ENCODE measurements at places on chromosomes 13 and 19.
A peak's percentile ranks its signal among the peaks of the same experiment; 100 is the strongest.

DNA sequence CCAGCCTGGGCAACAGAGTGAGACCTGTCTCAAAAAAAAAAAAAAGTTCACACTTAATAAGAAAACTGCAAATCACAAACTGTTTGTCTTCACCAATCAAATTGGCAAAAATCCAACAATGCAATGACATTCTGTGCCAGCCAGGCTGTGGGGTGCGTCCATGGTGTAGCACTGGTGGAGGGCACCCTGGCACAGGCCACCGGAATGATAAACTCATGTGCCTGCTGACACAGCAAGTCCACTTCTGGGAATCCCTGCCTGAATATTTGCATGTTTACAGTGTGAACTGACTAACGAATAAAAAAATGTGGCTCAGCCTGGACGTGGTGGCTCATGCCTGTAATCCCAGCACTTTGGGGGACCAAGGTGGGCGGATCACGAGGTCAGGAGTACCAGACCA lies 1.6 kb upstream of the LRRC25 start:
- DNase-seq: no peak

DNA sequence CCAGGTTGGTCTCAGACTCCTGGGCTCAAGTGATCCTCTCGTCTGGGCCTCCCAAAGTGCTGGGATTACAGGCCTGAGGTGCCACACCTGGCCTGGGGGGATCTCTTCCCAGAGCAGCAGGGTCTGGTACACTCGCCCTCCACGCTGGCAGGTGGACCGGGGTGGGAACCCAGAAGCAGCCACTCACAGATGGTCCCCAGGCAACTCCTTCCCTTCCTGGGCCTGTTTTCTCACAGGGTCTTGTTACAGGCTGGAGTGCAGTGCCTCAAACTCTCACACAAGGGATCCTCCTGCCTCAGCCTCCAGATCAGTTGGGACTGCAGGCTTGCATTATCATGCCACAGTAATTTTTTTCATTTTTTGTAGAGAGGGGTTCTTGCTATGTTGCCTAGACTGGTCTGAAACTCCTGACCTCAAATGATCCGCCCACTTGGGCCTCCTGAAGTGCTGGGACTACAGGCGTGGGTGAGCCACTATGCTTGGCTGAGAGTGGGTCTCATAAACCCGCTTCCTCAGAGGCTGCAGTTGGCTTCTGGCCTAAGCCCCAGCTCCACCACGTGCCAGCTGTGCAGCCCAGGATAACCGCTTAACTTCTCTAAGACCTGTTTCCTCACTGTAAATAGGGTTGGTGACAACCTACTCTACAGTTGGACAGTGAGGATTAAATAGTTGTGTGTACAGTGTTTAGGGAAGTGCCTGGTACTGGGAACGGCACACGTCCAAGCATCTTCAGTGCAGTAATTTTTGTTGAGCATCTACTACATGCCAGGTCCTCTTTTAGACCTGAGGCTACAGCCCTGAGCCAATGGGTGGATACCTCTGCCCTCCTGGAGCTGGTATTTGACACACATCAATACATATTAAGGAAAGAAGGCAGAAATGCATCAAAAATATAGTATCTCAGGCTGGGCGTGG lies 871 bp upstream of the CCER2 start:
- DNase-seq: no peak

- DNase-seq: no peak
Measured at GRCh38 chr13:99894105-99894839, 77.3 kb downstream of the ZIC5 start.

DNA sequence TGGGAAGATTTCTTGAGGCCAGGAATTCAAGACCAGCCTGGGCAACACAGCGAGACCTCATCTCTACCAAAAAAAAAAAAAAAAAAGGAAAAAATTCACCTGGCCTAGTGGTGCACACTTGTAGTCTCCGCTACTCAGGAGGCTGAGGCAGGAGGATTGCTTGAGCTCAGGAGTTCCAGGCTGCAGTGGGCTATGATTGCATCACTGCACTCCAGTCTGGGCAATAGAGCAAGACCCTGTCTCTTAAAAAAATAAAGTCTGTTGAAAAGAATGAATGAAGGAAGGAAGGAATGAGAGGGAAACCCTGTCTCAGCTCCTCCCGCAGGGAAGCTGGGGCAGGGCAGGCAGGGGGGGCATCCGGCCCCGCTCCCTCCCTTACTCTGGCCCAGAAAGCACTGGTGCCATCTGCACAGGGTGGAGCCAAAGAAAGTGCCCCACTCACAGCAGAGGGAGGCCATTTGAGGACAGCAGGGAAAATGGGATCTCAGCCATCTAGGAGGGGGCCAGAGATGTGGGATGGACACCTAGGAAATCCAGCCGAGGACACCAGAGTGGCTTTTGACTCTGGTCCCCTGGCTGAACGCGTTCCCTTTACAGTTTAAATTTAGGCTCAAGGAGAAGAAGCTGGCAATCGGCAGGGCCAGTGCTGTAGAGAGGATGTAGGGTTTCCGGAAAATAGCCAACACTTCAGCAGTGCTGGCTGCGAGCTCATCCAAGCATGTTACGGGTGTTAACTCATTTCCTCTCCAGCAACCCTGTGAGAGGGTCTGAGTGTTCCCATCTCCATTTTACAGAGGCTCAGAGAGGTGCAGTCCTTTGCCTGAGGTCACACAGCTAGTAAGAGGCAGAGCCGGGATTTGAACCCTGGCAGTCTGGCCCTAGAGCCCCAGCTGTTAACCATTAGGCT lies 3.6 kb upstream of the HPN start:
- DNase-seq: no peak

- DNase-seq: peak; percentile 29
Measured at GRCh38 chr19:23554548-23554947, 132.5 kb downstream of the ZNF675 start.

GRCh38 chr19:55484593-55485438 lies at the start of gene NAT14:
Gene NAT14 (plus strand): TSS chr19:55485188. CDS start chr19:55485709, 521 bp downstream.
- DNase-seq: peak; percentile 19

DNA sequence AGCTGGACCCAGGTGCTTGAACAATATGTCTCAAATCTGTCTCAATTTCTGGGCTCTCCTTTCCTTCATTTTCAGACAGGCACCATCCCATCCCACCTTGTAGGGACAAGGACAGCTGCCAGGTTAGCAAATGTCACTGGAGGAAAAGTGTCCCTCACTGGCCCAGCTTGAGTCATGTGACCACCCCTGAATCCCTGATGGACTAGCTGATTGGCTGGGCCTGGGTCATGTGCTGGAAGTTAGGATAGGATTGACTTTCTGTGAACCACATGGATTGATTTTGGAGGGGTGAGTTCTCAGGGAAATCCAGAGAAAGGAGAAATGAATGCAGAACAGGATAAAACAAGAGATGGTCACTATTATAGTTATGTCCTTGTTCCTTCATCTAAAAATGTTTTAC lies 28.2 kb upstream of the FXYD3 start:
- DNase-seq: no peak

DNA sequence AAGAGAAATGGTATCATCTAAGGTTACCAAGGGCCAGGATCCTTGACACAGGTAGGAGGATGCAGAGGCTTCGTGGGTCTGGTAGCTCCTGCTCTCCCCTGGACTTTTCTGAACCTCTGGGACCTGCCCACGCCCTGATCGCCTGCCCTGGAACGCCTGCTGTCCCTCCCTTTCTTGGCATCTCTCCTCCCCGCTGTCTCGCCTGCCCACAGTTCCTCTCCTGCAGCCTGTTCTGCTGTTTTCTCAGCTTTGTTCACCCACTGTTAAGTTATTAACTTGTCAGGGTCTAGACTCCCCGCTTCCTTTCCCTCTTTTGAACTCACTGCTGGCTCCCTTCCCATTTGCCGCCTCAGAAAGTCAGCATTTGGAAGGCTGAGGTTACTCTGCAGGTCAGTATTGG lies 19.8 kb downstream of the SERP2 start:
- DNase-seq: no peak

DNA sequence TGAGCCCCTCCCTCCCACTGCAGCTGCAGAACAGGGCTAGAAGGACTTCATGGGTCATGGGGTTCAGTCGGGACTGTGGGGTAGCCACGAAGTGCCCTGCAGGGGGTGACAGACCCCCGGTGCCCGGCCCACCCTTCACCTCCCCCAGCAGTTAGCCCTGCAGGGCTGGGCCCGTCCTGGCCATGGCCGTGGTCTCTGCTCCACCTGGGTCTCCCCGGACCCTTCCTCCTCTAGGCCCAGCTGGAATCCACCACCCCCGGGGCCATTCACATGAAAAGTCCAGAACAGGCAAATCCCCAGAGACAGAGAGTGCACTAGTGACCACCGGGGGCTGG lies 17.3 kb downstream of the MKNK2 start:
- DNase-seq: no peak

- no peak for DNase-seq
Measured at GRCh38 chr19:21158523-21159135, 16.8 kb downstream of the ZNF431 start.

GRCh38 chr13:93721483-93721882 lies 494.9 kb downstream of the GPC6 start:
- DNase-seq: no peak

DNA sequence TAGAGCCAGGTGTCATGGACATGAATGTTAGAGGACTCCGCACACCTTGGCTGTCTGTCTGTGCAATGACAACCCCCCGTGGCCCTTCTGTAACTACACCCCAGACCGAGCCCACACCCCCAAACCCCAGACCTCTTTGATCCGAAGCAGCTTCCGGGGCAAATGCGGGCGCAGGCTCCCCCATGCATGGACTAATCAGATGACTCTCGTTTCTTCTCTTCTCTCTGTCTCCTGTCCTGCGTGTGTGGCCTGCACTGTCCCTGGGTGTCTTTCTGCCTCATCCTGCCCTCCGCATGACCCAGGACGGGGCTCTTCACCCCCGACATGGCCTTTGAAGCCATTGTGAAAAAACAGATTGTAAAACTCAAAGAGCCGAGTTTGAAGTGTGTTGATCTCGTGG lies 38.9 kb downstream of the TMED1 start:
- no peak for DNase-seq

GRCh38 chr13:24741016-24741662 lies 22.8 kb upstream of the RNF17 start:
- DNase-seq: no peak

GRCh38 chr13:25659091-25659795 lies 287.5 kb downstream of the ATP8A2 start:
- no peak for DNase-seq

DNA sequence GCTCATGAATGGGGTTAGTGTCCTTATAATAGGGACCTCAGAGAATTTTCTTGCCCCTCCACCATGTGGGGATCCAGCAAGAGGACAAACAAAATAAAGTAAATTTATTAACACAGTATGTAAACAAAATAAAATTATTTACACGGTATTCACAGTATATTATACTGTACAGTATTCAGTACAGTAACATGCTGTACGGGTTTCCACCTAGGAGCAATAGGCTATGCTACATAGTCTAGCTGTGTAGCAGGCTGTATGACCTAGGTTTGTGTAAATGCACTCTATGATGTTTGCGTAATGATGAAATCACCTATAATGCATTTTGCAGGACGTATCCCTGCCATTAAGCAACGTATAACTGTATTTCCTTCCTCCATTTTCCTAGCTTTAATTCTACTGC lies 11.8 kb upstream of the DIAPH3 start:
- DNase-seq: no peak

DNA sequence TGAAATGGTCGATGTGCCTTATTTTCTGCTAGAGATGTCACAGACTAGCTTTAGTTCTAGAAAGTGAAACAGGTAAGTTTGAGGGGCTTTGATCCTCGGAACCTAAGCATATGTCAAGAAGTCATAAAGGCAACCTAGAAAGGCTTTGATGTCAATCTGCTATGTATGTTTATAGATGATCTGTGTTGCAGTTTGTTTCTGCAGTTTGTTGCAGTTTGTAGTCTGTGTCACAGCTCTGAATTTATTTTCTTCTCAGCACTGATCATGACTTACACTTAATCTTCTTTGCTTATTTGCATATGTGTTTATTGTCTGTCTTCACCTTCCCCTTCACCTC lies 5.9 kb downstream of the LSM14A start:
- DNase-seq: no peak

DNA sequence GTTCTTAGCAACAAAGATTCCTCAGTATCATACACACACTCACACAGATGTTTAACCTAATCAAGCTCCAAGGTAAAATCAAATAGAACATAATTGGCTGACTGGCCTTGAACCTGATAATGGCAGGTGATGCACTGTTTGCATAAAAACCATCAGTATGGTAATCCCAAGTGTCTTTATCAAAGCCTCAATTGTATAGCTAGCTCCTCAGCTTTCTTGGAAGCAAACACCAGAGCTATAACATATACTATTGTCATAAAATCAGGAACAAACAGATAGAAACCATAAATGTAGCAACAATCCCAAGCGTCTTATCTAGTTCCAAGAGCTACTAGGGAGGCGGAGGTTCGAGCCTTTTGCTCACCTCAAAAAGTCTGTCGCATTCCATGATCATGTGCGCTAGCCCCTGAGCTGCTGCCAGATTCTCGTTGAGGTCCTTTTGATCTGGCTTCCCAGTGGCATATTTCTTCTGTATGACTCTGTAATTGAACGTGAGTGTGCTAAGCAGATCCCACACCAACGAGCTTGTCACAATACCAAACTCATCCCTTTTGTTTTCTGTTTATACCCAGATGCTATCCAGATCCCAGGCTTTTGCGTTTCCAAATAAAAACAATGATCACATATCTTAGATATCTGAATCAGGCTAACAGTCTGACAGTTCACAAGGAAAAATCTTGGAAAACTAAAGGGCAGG lies 95.3 kb downstream of the KL start:
- no peak for DNase-seq

GRCh38 chr19:51750400-51751094 lies 1.1 kb downstream of the FPR1 start:
- no peak for DNase-seq

GRCh38 chr19:18317961-18318800 lies 4.7 kb downstream of the LSM4 start:
- no peak for DNase-seq

Measured in SW 1271 (cell line).